ENCODE measurements at places on chromosomes 16 and 17.

GRCh38 chr17:42617956-42618431 is 8.5 kb downstream of the TUBG1 start:
- DNase-seq, result no peak

GRCh38 chr16:13039526-13039925 is 138.1 kb downstream of the SHISA9 start:
- no peak for DNase-seq

GRCh38 chr17:72110231-72110941 is 10.4 kb upstream of the SOX9 start:
- no peak for DNase-seq

DNA sequence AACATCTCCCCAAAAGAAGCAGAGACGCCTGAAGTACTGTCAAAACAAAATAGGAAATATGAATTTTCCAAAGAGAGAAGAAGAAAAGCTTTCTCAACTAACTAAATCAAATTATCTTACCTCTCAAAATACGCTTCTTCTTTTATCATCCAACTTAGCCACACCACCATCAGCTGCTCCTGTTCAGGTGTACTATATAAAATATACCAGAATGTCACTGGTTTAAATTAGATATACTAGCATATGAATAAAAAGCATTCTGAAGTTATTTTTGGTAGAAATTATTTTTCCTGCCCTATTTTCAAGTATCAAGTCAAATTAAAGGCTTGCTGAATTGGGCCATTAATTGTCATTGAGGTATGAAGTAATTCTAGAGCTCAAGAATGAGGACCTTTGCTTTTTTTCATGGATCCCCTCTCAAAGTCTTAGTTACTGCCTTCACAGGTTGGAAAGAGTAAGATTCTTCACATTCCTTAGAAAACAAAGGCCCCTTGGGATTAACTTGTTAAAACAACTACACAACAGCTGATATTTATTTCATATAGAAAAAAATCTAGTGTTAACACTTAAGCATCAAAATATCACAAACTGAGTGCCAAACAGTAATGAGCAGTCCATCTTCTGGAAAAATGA is 30.1 kb downstream of the INTS2 start:
- DNase-seq, result no peak

DNA sequence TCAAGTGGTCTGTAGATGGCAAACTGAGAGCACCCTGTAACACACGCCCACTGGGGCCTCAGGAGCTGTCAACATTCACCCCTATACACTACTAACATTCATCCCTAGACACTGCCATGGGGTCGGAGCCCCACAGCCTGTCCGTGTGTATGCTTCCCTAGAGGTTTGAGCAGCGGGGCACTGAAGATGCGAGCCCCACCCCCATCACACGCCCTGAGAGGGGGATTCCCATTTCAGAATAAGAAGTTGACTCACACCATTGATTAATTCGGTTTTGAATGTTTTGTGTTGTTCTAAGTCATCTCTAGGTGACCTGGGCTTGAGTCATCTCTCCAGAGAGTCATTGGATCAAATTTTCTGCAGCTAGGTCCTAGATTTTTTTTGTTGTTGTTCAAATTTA is 37.3 kb upstream of the MMD start:
- no peak for DNase-seq

GRCh38 chr17:41932816-41933389 is 2.5 kb downstream of the ODAD4 start:
- DNase-seq, result no peak

- DNase-seq, result no peak
These were observed 147.1 kb downstream of the TANC2 start for GRCh38 chr17:63113167-63113566.

DNA sequence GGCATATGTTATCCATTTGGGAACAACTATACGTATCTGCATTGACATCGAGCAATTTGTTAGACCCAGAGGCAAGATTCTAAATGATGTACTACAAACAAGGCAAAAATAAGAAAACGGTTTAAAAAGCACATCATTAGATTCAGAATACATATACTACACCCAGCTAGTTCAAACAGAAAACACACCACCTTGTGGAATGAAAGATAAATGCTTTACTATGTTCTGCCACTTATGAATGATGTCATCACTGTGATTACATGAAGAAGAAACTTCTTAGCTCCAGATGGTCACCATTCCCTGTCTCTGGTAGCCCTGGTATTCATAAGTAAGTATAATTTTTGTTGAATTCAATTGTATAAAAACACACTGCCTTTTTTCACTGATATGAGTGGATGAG is 7.8 kb downstream of the NACA2 start:
- DNase-seq, result no peak

- no peak for DNase-seq
These were observed 36.4 kb downstream of the HSD17B2 start for GRCh38 chr16:82071421-82071820.

GRCh38 chr17:80443916-80444643 is 29.1 kb downstream of the ENDOV start:
- DNase-seq, result no peak

- no peak for DNase-seq
These were observed 27.8 kb downstream of the TMEM204 start for GRCh38 chr16:1561266-1561665.

DNA sequence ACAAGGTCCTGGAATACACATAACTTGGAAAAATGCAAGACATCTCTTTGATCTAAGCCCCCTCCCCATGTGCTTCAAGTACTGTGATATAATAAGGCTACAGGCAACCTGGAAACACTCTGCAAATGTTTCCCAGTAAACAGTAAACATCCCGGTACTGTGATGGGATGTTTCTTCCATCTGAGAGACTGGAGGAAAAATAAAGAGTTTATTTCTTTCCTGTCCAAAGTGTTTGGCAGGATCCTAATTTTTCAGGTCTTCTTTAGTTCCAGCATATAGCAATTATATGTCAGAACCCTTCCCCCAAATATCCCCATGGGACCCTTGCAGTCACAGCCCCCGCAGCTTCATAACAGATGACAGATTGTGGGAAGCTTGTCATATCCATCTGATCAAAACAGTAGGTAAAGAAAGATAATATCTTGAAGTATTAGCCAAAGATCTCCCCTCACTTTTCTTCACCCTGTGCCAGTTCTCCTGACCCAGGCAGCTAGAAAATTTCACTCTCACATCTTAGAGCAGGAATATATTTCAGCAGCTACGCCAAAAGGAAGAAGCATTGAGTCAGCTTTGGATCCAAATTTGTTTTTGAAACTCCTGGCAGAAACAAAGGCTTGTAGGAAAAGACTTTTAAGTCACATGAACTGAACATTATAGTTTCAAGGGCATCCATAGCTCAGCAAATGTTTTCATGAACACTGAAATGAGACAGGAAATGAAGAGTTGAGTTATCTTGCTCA is 141.3 kb downstream of the HS3ST3A1 start:
- DNase-seq, result no peak

GRCh38 chr17:76725580-76726230 is 701 bp downstream of the JMJD6 start:
- peak; percentile 59 for DNase-seq

- DNase-seq, result no peak
These were observed 18.0 kb downstream of the HLF start for GRCh38 chr17:55282741-55283140.

- no peak for DNase-seq
These were observed 194.4 kb downstream of the MAP2K6 start for GRCh38 chr17:69608808-69609472.

- DNase-seq, result peak; percentile 58
These were observed 22.4 kb downstream of the C17orf75 start for GRCh38 chr17:32319548-32319905.

- DNase-seq, result no peak
These were observed 119.1 kb downstream of the HIC1 start for GRCh38 chr17:2174014-2174413.

GRCh38 chr17:40497695-40498094 is 3.7 kb downstream of the TNS4 start:
- no peak for DNase-seq

DNA sequence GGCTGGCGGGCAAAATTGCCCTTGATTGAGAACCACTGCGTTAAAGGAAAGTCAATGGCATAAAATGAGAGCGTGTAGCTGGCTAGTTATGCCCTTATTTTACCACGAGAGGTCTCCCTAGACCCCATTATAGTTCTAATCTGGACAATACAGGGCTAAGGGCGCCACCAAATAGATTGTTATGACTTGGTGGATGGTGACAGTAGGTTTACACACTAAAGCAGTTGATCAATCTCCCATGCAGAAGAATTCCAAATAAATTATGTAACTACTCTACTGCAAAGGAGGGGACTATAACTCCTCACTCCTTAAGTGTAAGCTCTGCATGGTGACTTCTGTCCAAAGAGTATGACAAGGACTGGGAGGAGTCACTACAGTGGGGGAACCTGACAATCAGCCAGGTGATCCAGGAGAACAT is 20.4 kb upstream of the YPEL2 start:
- peak; percentile 70 for DNase-seq

- DNase-seq, result no peak
These were observed 3.5 kb upstream of the CDYL2 start for GRCh38 chr16:80807906-80808305.

GRCh38 chr16:56950881-56951771 is 10.6 kb upstream of the CETP start:
- peak; percentile 49 for DNase-seq

DNA sequence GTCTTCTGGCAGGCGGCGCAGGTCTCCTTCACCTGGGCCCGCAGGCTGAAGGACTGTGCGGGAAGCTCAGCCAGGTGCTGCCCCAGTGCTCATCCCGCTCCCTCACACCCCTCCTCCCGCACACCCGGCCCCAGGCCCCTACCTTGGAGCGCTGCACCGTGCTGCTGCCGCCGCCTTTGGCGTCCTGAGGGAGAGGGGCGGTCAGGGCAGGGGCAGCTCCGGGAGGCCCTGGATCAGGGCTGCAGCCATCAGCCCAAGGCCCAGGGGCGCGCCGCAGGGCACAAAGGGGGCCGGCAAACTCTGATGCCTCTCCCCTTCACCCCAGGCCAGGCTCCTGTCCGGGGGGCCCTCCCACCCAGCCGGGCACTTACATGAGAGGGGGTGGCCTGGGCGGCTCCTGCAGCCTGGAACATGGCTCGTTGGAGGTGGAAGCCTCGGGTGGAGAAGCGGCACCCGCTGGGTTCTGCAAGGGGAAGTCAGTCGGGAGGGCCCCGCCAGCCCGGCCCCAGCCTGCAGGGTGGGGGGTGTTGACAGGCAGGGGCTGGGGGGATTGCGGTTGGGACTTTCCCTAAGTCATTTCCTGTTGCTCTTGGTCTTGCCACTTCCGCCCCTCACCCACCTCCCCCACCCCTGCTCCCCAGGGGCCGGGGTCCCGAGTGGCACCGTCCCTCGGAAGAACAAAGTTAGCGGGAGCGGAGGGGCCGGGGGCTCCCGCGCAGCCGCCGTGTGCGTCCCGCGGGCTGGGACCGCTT is 863 bp downstream of the LIMD2 start:
- DNase-seq, result peak; percentile 96

DNA sequence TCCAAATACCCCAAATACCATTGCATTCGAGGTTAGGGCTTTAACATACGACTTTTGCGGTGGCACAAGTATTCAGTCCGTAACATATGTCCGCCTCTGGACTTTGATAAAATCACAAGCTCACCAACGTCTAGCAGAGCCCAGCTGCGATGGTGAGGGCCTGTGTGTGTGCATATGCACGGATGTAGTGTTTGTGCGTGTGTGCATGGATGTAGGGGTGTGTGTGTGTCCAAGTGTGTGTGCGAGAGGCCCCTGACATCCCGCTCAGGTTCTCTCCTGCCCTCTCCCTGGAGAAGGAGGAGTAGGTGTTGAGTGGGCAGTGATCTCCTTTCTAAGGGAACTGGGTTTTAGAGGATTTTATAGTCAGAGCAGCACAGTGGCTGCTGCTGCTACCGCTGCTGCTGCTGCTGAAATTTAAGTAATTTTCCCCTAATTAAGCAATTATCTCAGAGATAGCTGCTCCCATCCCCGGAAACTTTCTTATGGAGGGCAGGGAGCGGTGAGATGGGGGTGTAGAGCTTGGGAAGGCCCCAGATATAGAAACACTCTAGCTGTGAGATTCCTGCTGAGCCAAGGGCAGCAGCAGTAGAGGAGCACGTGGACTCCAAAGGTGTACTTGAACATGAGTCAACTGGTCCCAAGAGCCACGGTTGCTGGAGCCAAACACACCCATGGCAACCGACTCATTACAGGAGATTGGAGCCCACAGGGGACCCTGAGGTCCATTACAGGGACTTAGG is 121.7 kb upstream of the SDK2 start:
- DNase-seq, result no peak

DNA sequence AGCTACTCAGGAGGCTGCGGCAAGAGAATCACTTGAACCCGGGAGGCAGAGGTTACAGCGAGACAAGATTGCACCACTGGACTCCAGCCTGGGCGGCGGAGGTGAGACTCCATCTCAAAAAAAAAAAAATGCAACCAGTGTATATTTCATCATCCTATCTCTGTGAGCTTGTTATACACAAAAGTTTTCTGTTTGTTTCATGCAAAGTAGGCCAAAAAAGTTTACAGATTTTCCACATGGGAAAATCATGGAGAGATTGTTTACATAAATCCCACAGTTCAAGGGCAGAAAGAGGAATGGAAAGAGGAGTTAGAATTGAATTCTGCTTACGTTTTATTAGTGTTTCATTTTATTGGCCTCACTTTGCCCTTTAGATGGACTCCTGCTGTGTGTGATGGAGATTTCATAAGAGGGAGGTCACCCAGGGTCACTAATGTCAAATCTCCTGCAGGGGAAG is 24.7 kb downstream of the NARF start:
- no peak for DNase-seq

DNA sequence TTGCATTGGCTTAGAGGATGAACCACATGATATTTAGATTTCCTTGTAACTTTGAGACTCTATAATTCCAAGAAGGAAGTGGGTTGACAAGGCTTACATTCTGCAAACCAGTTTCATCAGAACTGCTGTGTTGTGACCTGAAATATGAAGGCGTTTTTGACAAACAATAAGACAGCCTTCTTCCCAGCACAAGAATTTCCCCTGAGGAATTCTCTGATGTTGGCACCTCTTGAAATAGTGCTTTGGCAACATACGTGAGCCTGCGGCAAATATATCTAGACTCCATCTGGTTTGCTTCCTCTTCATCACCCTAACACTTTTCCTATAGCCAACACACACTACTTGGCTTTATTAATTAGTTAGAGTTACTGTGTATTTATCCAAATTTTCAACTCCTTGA is 585.5 kb upstream of the SOX9 start:
- DNase-seq, result no peak

DNA sequence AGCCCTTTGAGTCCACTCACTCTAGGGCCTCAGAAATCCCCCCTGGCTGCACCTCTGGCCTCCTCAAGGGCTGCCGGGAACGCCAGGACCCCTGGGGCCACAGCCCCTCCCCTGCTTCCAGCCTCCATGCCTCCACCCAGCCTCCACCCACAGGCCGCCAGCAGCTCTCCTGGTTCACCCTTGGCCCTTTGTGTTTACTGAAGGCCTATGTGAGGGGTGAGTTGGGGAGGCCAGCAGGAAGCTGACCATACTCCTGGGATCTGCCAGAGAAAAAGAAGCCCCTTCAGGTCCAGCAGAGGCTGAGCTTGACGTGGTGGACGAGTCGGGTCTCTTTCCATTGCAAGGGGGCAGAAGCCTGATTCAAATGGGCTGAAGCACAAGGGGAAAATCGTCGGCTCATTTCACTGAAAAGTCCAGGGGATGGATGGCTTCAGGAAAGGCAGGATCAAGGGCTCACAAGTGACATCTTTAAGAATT is 18.3 kb upstream of the ATP2A3 start:
- no peak for DNase-seq
